ENCODE measurements at places on chromosomes 3 and 15.
A peak's percentile ranks its signal among the peaks of the same experiment; 100 is the strongest.

DNA sequence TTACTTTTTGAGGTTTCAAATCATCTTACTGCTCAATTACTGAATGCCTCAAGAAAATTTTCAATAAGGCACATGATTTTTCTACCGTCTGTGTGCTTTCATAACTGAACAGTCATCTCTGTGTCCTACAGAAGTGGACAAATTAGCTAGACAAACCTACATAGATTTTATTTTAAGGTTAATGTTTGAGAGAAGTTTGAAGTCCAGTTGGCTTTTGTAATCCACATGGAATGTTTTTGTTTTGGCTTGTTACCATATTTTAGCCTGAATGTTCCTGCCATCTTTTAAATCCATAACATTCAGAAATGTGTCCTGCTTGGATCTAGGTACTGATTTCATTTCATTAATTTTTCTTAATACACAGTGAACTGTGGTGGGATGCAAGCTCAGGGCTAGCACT, 730.1 kb downstream of the IGSF11 start:
- DNase-seq, result no peak

GRCh38 chr15:100598655-100599054, 3.3 kb downstream of the LINS1 start:
- no peak for DNase-seq

DNA sequence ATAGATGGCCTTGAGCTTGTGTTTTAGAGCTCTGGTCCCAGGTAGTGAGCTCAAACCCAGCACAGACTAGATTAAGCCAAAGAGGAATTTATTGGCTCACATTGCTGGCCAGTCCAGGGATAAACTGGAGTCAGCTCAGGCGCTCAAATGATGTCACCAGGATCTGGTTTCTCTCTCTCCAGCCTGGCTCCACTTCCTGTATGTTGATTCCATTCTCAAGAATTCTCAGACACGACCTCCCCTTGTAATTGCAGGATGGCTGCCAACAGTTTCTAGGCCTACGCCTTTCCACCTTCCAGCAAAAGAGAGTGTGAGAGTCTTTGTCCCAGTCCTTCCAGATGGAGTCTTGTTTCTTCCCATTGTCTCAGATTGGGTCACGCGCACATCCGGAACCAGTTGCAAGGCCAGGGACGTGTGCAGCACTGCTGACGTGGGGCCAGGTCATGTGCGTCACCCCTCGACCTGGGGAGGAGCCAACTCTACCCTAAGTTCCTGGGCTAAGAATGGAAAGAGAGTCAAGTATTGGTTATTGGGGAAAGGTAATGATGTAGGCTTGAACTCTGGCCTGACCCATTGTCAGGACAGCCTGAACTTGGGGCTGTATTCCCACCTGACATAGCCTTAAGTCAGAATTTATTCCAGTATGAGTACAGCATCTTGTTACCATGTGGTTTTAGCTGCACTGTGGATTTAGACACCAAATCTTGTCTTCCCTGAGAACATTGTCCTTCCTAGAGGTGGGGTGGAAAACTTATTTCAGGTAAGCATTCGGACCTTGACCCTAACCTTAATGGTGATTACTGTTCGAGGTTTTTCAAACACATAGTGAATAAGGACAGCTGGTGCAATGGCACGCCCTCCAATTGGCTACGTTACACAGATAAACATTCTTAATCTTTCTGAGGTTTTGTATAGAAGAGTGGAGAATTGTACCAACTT, 31.6 kb downstream of the CACNA1D start:
- DNase-seq, result no peak

GRCh38 chr3:143004823-143005222, 3.5 kb downstream of the U2SURP start:
- no peak for DNase-seq

DNA sequence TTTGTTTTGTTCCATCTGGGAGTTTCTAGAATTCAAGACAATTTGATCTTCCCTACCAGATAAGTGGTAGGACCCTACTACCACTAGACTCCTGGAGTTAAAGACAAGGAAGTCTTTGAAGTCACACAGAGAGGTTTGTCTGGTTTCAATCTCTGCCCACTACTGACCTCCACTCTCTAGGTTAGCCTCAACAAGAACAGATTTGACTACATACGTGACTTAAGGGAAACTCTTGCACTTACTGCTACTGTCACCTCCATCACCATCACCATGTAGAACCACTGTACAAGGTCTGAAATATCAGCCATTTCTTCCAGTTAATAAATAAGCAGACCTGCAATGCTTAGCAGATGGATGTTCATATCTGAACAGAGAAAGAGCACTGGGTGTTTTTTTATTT, 148.3 kb upstream of the ARHGEF26 start:
- no peak for DNase-seq

- no peak for DNase-seq
Observed at GRCh38 chr3:136305879-136306278, 55.7 kb downstream of the PCCB start.

GRCh38 chr15:42413920-42414319, 54.6 kb downstream of the CAPN3 start:
- no peak for DNase-seq

- DNase-seq, result peak; percentile 26
Observed at GRCh38 chr15:90530250-90531051, 728 bp downstream of the CRTC3 start.

DNA sequence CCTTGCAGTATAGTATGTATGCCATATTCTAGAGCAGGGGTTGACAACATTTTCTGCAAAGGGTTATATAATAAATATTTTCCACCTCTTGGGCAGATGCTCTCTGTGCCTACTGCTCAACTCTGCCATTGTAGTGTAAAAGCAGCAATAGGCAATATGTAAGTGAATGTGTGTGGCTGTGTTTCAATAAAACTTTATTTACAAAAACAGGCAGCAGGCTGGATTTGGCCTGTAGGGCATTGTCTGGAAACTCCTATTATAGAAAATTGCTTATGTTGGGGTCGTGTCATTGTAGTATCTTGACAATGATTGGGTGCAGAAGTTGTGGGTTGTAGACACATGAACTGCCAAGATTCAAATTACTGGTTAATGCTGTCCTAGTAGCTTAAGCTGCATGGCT, 153.6 kb upstream of the CNTN3 start:
- DNase-seq, result no peak

- DNase-seq, result no peak
Observed at GRCh38 chr3:6791161-6791560, 69.8 kb upstream of the GRM7 start.

DNA sequence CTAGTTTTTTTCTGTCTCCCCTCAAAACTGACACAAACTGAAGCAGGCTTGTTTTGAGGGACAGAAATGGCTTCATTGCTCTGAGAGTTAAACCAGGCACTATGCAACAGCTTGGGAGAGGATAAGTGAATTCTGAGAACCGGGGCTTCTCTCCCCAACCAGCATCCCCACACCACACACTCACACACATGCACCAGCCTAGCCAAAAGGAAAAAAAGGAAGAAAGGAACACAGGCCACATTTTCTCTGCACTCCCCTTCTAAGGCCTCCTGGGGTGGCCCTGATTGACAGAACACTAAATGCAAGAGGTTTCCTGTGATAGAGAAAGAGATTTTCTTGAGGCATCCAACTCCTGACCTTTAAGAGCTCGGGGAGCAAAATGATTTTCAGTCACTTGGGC, 177.5 kb downstream of the TLE3 start:
- DNase-seq, result no peak

DNA sequence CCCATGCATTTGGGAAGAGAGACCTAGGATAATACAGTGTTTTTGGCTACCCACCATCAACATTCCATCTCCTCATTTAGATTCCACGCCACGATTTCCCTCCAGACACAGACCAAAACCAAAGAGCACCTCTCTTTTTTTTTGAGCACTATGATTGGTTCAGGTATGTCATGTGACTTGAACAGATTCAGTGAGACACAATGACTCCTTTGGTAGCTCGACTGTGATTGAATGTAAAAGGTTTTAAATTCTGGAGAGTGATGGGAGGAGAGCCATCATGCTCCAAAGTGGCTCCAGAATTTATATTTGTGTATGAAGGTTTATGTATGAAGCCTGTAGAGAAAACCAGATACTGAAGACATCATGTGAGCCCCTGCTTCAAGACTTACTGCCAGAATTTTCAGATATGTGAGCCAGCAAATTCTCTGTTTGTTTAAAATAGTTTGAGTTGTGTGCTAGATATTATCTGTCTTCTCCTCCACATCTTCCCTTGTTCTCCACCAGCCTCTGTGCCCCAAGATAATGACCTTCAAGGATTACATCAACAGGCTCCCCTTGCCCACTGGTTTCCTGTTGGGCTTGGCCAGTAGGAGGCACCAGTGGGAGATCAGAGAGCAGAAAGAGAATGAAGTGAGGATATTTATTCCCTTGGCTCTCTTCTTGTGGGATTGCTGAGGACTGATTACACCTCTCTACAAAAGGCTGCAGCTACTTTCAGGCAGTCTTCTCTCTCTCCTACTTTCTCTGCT, 12.5 kb downstream of the MYD88 start:
- DNase-seq, result no peak

GRCh38 chr15:66858423-66859207, 156.6 kb downstream of the SMAD6 start:
- DNase-seq, result no peak

GRCh38 chr3:177447938-177448337, 250.7 kb upstream of the TBL1XR1 start:
- no peak for DNase-seq

DNA sequence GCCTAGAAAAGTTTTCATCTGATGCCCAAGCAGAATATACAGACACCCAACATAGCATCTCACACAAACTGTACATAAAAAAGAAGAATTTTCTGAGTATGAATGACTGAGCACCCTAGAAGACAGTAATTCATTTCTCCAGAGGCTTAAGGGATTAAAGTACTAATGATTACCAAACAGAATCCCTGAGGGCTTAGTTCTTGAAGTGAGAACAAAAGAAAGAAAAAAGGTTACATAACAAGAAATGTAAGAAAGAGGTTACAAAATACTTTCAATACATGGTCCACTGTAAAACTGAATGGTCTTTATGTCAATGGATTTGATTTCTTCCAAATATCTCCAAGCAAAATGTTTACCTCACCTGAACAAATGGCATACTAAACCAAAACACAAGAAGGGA, 9.1 kb upstream of the NEK10 start:
- DNase-seq, result no peak

- DNase-seq, result no peak
Observed at GRCh38 chr15:80426316-80426715, 22.1 kb downstream of the ARNT2 start.

- DNase-seq, result no peak
Observed at GRCh38 chr3:114406286-114406685, 112.5 kb downstream of the TIGIT start.

GRCh38 chr15:47397655-47398054, 319.6 kb upstream of the SEMA6D start:
- no peak for DNase-seq

GRCh38 chr3:37227870-37228549, 53.6 kb upstream of the LRRFIP2 start:
- DNase-seq, result no peak

- no peak for DNase-seq
Observed at GRCh38 chr3:23264413-23264812, 61.3 kb downstream of the UBE2E2 start.

DNA sequence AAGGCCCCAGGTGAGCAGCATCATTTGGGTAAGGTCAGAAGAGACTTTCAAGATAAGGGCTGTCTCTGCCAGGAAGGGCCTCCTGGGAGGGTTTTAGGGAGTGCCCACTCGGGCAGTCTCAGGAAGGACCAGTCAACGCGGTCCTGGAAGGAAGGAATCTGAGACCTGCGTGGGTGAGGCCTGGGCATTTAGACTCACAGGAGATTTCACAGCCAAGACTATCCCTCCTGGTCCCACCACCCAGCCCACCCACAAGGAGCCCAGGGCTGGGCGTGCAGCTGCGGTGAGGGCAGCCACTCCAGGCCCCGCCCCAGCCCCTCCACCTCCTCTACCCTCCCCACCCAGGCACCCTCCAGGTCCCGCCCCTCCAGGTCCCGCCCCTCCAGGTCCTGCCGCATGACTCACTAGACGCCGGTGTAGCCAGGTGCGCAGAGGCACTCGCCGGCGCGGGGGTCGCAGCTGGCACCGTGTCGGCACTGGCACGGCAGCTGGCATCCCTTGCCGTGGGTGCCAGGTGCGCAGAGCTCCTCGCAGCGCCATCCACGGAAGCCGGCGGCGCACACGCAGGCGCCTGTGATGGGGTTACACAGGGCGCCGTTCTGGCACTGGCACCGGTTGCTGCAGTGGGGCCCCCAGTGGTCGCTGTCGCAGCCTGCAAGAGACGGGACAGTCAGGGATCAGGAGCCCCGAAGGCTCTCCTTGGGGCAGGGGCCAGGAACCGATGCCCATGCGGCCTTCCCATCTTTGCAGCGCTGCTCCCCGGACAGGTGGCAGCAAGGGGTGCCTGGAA, 112.7 kb downstream of the RAB11A start:
- DNase-seq, result peak; percentile 62

DNA sequence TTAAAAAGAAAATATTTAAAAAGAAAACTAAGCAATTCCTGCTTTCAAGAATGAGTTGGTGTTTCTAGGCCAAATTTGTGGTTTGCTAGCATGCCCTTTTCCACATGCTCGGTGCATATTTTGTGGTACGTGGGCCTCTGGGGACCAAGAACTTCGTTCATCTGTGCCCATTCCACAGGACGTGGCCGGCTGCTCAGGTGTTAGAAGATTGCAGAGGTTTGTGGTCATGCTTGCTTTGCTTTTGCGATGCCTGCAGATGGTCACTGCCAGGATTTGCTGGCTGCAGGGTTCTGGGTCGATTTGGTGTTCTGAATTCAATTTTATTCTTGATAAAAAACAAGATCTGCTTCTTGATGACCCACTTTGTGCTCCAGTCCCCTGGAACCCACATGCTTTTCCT, 7.5 kb downstream of the PSTPIP1 start:
- DNase-seq, result no peak

DNA sequence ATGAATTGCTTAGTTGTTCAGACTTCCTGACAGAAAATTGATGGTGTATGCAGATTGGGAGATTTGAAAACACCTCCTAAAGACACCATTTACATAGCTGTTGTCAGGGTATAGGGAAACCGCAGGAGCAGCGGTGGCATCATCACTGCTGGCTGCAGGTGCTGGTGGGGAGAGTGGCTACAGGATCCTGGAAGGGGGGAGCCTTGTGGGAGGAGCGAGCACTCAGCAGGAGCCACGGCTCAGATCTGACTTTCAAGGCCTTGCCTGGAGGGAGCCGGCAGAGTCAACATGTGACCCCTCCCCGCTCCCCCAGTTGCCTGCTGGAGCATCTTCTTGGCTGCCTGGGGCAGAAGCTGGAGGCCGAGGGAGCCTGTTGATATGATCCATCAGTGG, 26.1 kb downstream of the EDEM1 start:
- no peak for DNase-seq

DNA sequence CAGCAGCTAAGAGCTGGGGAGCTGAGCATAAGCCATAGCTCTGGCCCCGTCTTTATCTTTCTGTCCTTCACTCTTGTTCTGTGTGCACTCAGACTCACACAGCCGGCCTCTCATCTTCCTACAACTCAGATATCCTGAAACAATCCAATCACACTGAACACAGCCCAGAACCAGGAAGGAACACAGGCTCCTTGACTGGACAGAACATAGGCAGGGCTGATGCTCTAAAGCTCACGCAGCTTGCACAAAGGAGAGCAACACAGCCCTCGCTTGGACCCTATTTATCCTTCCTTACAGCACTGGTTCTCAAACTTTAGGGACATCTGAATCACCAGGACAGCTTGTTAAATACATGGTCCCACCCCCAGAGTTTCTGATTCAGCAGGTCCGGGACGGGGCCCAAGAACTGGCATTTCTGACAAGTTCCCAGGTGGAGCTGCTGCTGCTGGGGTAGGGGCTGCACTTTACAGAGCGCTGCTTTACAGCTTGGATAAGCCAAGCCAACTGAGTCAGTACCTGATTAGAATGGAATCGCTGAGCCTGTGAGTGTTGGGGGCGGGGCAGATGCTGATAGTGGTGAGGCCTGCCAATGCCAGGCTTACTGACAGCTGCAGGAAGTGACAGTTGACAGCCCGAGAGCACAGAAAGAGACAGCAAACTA, 65.1 kb downstream of the MRPL46 start:
- DNase-seq, result no peak

Data from T-cell (primary cell).